ENCODE measurements at places on chromosomes 7 and 10.

GRCh38 chr7:43535031-43535451 is 47.9 kb upstream of the STK17A start:
- no peak for DNase-seq

DNA sequence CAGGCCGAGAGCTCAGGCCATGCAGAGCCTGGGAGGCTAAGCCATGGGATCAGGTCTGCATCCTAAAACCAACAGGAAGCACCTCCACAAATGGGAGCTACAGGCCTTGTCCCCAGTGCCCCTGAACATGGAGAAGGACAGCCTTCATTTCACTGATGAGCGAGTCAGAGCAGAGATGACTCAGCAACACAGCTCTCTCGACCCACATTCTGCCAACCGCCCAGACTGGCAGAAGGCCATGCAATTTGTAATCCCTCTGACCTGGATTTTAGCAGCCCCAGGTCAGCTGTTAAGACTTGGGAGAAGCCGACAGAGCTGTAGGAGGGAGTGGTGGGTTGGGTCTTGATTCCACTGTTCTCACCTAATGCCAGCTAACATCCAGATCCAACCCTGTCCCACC is 25.5 kb downstream of the VOPP1 start:
- DNase-seq: no peak

DNA sequence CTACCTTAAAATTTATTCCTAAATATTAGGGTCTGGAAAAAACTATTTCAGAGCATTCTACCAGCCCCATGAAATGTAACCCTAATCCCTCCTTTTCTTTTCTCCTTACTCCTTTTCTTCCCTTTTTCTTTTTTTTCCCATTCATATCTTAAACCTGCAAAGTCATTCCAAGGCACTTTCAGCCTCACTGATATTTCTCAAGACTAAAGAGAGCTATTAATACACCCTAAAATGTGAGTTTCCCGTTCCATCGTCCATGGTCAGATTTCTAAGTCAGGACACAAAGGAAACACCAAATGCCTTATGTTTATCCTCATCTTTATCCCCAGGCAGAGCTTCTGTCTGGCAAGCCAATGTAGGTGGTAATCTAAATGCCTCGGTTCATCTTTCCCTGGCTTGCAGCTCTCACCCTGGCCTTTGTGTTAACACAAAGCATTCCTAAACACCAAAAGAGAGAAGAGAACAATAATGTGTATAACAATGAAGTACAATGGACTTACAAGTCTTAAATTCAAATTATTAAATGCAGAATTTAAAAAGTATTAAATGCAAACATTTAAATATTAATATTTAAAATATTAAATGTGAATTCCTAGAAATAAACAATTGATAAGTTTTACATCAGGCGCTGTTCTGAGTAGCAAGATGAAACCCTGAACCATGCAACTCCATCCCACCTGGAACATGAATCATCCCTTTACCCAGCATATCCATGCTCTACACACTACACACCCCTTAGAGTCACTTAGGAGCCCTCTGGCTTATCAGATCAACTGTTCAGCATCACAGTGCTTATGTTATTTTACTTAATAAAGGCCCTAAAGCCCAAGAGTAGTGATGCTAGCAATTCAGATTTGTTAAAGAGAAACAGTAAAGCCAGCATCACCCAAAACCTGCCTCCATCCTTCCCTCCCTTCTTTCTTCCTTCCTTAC is 26.8 kb downstream of the MICU1 start:
- no peak for DNase-seq

DNA sequence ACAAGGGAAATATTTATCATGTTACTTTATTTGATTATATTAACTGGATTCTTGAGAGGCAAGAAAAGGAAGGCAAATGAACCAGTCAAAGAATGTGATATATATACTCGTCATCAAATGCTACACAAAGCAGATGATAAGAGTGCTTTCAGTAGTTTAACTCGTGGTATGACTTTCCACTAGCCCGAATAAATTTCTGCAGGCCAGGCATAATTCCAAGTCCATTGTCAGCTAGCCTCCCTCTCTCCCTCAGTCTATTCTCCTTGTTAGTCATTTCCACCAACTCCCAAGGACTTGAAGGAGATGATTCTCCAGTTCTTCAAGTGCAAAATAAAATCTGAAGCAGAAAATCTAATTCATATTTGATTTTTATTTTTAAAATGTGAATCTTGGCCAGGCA is 190.5 kb downstream of the GLI3 start:
- no peak for DNase-seq

DNA sequence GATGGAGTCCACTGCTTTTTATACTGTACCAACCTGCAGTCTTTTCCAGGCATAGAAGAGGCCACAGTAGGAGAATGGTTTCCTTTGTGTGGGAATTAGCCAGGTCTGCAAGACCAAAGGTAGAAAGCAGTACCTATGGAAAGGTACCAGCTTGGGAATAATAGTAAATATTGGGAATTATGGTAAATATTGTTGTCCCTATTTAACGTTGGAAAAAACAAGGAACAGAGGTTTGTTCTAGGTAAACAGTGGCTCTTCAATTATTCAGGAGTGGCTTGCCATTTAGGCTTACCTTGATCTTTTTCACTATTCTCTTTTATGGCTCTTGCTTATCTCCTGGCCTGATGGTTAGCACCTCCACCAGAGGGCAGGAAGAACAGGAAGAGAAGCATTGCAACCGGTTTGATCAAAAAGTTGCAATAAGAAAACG is 43.9 kb upstream of the GSAP start:
- DNase-seq: no peak

- DNase-seq: no peak
These were observed 72.3 kb downstream of the HIBADH start for GRCh38 chr7:27590416-27590815.

DNA sequence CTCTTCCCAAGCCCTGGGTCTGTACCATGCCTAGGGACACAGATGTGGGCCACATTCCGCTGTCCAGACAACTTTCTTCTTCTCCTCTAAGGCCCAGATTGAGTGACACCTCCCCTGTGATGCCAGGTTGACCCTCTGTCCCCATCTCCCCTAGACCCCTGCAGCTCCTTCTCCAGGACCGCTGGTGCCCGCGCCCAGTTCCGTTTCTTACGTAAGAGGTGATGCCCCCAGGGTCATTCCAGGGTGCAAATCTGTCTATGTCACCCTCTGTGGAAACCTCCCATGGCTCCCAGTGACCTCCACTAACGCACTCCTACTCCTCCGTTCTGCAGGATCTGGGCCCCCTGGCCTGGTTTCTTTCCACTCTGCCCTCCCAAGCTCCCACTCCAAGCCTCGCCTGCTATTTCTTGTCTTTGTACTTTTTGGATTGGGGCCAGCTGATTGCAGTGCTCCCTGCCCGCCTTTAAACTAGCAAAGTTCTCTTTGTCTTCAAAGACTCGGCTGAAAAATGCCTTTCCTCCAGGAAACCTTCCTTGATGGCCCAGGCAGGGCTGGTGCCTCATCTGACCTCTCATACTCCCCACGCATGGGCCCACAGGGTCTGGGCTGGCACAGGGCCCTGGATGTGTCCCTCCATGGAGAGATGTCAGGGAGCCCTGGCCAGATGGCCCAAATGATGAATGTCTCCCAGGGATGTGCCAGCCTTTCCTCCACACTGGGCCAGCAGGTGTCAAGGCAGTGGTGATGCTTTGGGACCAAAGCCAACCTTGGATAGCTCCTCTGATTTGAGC is 21.3 kb upstream of the ELN start:
- DNase-seq: no peak

- no peak for DNase-seq
These were observed 150.2 kb downstream of the VPS50 start for GRCh38 chr7:93382362-93382761.

DNA sequence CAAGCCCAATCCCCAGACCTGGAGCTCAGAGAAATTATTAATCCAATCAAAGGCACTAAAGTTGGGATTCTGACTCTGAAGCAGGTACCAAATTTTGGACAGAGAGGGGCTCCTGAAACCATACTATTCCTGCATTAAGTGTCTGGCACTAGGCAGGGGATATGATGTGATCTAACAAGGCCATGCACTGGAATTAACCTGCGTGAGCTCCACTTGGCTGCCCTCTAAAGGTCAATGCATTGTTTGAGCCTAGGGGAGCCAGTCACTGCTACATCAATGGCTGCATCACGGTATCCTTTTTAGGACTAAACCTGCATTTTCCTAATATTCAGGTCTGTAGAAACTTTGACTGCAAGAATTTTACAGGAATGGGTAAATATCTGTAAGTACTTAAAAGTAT is 42.1 kb downstream of the ST8SIA6 start:
- peak; percentile 35 for DNase-seq

GRCh38 chr7:35819310-35819709 is 18.5 kb downstream of the SEPTIN7 start:
- DNase-seq: no peak

- no peak for DNase-seq
These were observed 660 bp downstream of the GALNT17 start for GRCh38 chr7:71132377-71133231.

DNA sequence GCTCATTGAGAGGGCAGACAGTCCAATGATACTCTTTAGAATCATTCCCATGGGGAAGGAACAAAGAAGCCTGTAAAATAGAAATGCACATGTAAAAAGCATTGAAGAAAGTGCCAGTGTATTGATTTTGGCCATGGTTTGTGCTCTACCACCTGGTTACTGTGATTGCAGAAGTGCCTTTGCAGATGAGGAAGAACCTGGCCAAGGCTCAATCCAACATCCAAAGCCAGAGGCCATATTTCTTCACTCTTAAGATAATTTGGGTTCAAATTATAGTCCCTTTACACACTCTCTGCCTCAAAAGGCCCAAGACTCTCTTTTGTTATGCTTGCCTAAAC is 122.1 kb downstream of the EGFR start:
- DNase-seq: no peak

GRCh38 chr7:98624846-98625420 is 7.8 kb downstream of the NPTX2 start:
- DNase-seq: no peak

GRCh38 chr7:42981601-42982000 is 49.4 kb downstream of the MRPL32 start:
- DNase-seq: no peak

- DNase-seq: no peak
These were observed 66.1 kb downstream of the CREM start for GRCh38 chr10:35192645-35193249.

DNA sequence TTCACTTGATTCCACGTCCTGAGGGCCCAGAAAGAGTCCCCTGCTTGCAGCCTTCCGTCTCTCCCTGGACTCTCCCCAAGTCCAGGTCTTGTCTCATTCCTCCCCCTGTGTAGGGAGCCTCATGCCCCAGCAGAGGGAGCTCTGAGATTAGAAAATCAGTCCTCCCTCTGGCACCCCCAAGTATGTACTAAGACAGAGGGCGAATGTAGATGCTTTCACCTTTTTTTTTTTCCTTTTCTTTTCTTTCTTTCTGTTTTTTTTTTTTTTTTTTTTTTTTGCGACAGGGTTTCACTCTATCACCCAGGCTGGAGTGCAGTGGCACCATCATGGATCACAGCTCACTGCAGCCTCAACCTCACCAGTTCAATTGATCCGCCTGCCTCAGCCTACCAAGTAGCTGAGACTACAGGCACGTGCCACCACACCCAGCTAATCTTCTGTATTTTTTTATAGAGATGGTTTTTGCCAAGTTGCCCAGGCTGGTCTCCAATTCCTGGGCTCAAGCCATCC is 10.3 kb downstream of the SFXN3 start:
- DNase-seq: no peak

DNA sequence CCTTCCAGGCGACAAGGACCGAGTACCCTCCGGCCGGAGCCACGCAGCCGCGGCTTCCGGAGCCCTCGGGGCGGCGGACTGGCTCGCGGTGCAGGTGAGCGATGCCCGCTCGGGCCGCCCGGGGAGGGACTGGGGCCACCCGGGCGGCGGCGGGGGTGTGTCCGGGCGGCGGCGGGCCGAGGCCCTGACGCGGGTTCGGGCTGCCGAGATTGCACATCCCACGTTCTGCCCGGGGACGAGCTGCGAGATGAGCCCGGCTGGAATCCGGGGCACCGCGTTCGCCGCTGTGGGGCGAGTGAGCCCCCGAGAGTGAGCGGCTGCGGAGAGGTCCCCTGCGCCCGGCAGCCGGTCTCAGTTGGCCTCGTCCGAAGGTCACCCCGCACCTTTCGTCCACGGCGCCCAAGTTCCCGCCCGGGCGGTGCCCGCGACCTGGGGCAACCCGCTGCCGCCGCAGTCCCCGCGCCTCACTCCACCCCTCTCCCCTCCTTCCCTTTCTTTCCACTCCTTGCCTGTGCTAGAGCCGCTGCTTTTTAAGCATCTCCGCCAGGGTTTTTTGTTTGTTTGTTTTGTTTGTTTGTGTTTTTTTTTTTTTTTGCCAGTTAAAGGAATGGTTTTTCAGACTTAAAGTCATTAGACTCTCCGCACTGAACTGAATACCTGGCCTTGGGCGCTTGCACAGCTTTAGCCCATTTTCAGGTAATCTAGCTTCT is 515 bp downstream of the RALA start:
- DNase-seq: no peak

DNA sequence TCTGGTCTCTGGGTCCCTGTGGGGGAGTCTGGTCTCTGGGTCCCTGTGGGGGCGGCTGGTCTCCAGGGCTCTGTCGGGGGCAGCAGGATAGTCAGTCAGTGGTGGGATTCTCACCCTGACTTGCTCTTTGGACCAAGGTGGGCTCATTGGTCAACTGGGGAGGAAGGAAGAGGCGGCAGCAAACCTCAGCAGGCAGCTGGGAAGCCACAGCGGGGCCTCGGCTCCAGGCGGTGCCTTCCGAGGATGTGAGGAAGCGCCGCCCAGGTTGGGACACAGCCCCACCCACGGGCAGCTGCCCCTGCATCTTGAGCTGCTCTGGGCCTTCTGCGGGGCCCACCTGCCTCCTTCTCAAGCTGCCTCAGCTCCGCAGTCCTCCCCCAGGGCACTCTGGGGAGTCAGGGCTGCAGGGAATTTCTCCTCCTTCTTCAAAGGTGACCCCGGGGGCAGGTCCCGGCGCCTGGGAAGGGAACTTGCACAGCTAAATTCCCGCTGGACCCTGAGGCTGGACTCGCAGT is 20.4 kb upstream of the KNDC1 start:
- no peak for DNase-seq

GRCh38 chr7:5636914-5637313 is 144.5 kb downstream of the RNF216 start:
- no peak for DNase-seq

DNA sequence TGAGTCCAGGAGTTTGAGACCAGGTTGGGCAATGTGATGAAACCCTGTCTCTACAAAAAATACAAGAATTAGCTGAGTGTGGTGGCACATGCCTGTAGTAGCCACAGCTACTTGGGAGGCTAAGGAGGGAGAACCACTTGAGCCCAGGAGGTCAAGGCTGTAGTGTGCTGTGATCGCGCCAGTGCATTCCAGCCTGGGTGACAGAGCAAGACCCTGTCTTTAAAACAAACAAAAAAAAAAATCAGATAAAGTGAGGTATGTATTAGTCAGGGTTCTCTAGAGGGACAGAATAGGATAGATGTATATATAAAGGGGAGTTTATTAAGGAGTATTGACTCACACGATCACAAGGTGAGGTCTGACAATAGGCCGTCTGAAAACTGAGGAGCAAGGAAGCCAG is 101.5 kb upstream of the GPR26 start:
- no peak for DNase-seq

GRCh38 chr7:86708031-86708680 is 64.4 kb downstream of the GRM3 start:
- DNase-seq: peak; percentile 1

- no peak for DNase-seq
These were observed 101.1 kb upstream of the ZNF438 start for GRCh38 chr10:31132681-31133244.
